ENCODE measurements at places on chromosomes 2 and 18.
A peak's percentile ranks its signal among the peaks of the same experiment; 100 is the strongest.

- DNase-seq = no peak
These were observed 1204.0 kb upstream of the ZEB2 start for GRCh38 chr2:145723872-145724271.

GRCh38 chr2:206798000-206798399, 32.6 kb downstream of the FASTKD2 start:
- peak; percentile 70 for DNase-seq

DNA sequence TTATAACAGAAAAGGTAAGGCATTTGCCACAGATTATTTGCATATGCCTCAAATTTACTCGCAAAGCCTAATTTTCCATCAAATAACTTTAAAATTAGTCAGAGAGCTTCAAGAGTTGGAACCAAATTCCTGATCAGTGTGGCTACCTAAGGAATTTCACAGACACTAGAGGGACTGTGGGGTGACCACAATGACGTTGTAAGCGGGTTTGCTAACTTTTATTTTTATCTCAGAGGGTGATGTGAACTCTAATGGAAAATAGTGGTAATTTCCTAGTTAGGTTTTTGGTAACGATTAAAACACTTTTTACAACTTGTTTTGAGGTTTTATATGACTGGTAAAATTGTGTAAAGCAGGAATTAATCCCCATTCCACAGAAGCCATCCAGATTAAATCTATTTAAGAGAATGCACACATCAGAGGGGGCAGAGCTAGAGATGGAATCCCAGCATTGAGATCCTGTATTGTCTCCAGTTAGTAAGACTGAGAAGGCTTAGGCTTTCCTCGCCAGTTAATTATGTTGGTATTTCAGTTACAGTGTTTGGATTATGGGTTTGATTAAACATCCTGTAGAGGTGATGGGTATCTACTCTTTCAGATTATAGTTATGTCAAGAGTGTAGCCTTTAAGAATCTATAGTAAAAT, 129.0 kb downstream of the GPD2 start:
- no peak for DNase-seq

DNA sequence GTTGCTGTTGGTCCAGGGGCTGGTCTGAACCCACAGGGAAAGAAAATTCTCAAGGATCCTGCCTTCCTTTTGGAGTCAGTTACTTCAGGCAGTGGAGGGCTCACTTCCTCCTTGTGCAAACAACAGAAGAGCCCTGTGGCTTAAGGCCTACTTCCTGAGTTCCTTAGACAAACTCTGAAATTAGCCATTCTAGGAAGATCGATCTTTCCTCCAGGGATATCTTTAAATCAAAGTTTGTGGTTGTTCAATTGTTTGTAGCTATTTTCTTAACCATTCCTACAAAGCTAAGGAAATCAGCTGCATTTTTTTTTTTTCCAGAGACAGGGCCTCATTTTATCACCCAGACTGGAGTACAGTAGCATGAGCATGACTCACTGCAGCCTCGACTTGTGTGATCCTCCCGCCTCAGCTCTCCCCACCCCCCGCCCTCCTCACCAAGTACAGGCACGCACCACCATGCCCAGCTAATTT, 156.0 kb downstream of the TANC1 start:
- DNase-seq = peak; percentile 59

- DNase-seq = no peak
These were observed 11.9 kb upstream of the ARHGAP25 start for GRCh38 chr2:68722712-68723111.

DNA sequence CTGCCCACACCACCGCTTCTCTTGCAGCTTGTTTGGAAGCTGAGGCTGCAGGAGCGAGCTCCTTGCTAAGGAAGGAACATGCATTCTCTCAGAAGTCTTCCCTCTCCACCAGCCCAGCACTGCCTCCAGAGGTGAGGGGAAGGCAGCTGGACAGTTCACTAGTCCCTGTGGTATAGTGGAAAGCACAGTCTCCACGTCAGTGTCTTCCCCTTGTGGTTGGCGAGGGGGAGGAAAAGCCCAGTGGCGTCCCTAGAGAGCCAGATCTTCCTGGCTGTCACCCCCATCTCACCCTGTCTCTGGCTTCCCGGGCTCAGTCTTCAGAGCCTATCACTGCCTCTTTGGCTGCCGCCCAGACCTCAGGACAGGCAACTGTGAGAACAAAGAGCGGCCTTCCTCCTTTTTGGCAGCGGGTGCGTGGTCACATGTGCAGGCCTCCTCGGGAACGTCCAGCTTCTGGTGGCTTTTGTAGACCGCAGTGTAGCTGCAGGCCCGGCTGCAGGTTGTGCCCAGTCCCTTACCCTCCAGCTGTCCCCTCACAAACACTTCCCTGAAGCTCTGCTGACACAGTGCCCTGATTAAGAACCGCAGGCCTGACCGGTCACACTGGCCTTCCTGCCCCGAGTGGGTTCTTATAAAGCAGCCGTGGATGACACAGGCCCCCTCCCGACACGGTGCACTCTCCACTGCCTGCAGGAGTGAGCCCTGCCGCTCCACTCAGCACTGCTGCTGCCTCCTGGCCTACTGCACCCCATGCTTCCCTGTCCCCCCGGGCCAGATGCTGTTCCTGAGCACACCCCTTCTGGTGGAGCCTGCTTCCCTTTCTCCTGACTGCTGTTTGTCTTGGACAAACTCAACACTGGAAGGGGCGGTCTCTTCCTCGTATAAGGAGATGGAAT, 90.9 kb downstream of the RNF144A start:
- DNase-seq = peak; percentile 88

- no peak for DNase-seq
These were observed 273.4 kb upstream of the SIX2 start for GRCh38 chr2:45282646-45283045.

- no peak for DNase-seq
These were observed 12.4 kb downstream of the PFN4 start for GRCh38 chr2:24110660-24111303.

- no peak for DNase-seq
These were observed 21.3 kb downstream of the APCDD1 start for GRCh38 chr18:10475654-10476291.

- DNase-seq = peak; percentile 24
These were observed 96.3 kb downstream of the ARMC9 start for GRCh38 chr2:231294571-231295362.

GRCh38 chr18:37282386-37283037, 283.1 kb downstream of the CELF4 start:
- no peak for DNase-seq

GRCh38 chr18:56723706-56724105, 72.5 kb downstream of the WDR7 start:
- DNase-seq = no peak

DNA sequence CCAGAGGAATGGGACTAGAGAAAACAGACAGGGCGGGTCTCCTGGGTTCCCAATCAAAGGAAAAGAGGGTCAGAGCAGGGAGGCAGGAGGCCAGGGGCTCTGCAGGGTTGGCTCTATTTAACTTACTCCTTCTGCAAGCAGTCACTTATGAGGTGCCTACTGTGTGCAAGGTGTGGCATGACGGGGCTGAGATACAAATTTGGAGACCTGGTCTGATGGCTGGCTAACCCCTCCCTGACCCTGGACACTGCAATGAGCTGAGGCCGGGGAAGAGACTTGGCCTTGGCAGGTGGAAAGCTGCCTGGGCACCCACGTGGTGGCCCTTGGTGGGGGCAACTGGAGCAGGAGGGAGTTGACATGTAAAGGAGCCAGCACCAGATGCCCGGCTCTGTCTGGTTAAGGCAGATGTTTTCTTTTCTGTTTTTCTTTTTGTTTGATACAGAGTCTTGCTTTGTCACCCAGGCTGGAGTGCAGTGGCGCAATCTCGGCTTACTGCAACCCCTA, 148.5 kb upstream of the GATA6 start:
- no peak for DNase-seq

GRCh38 chr2:133390156-133390555, 178.1 kb downstream of the NCKAP5 start:
- no peak for DNase-seq

DNA sequence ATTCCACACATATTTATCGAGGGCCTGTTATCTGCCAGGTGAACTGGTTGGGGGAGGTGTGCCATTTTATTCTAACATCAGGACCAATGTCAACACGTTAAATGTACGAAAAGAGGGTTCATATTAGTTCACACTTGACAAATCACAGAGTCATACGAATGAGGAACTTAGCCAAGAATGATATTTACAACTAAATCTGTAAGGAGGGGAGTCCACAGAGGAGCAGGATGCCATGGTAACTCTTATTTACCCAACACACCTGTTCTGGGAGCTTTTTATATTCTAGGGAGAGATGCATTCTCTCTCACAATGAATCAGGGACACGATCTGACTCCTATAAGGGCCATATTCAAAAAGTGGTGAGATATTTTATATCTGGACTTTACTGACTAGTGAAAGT, 144.1 kb downstream of the CDC42EP3 start:
- DNase-seq = peak; percentile 32

- DNase-seq = no peak
These were observed 4.5 kb downstream of the NOL4 start for GRCh38 chr18:34220081-34220815.

- peak; percentile 40 for DNase-seq
These were observed 149.1 kb downstream of the RHBDD1 start for GRCh38 chr2:226984750-226985582.

DNA sequence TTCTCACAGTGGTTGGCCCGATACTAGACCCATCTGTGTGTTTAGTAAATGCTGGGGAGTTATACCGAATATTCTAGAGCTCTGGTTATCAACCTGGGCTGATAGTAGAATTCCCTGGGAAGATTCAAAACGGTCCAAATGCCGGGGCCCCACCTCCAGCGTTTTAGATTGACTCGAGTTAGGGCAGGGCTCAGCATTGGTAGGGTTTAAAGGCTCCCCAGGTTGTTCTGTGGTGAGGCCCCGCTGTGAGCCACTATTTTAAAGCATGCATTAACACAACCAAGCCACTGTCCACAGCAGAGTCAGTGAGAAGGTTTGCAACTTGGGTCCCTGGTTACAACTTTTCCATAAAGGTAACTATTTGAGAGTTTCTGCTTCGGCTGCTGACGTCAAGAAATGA, 73.6 kb downstream of the DYSF start:
- no peak for DNase-seq

- DNase-seq = no peak
These were observed 6.0 kb downstream of the IGFBP5 start for GRCh38 chr2:216689397-216689796.

- peak; percentile 13 for DNase-seq
These were observed 166.5 kb downstream of the RPIA start for GRCh38 chr2:88857951-88858411.

DNA sequence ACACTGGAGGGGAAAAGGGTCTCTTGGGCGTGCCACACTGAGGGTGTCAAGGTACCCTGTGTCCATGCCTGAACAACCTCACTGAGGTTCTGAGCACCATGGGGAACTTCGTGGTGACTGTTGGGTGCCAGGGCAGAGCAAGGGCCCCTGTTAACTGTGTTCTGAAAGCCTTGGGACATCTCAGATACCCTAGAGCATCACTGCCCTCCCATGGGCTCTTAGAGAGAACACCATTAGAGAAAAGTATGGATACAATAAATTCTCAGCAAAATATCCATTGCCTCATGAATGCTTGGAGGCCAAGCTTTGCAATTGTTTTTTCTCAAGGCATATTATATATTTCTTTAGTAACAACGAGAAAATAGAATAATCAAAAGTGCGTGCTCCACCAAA, 488.5 kb upstream of the NRP2 start:
- no peak for DNase-seq

- DNase-seq = no peak
These were observed 243.5 kb downstream of the CDH7 start for GRCh38 chr18:65994302-65994701.

DNA sequence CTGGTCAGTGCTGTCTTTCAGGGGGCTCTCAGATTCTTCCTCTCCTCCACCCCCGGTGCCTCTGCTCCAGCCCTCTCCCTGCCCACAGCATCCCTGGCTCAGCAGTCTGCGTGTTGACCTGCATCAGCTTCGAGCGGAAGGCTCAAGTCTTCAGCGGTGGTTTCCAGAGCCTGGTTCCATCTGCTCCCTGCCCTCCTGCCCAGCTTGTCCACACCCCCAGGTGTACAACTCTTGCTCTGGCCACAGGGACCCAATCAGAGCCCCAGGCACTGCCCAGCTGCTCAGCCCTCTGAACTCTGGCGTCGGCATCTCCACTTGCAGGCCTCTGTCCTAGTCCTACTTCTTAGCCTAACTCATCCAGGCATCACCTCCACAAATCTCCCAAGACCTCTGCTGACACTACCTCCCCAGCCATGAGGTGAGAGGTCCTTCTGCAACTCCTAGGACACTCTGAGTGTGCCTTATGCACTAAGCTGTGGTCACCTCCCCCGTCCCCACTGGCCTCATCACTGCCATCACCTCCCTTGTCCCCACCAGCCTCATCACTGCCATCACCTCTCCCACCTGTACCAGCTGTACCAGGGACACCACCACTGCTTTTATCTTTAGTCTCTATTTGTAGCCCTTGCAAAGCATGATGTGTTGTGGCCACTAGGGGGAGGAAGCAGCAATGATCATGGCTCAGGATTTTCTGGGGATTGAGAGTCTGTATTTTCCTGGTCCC, 60.9 kb downstream of the EDAR start:
- peak; percentile 40 for DNase-seq

DNA sequence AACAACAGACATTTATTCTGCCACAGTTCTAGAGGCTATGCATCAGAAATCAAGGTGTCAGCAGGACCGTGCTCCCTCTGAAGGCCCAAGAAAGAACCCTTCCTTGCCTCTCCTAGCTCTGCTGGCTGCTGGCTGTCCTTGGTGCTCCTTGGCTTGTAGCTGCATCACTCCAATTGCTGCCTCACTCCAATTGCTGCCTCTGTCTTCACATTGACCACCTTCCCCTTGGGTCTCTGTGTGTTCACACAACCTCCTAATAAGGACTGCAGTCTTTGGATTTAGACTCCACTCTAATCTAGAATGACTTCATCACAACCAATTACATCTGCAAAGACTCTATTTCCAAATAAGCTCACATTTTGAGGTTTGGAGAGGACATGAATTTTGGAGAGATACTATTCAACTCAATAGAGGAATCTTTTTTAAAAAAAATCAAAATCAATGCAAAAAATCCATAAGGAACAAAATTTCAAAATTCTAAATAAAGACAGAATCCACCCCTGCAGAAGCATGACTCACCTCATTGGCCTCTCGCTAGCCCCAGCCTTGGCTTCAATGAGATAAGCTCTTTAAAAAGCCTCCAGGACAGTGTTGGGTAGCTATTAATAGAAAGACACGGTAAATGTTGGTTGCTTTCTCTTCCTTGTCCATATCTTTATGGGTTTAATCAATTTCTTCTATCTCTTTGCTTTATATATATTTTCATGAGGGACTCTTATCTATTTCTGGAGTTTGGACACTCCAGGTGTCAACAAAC, 267.6 kb upstream of the MGAT5 start:
- no peak for DNase-seq

GRCh38 chr2:95110395-95110794, 11.2 kb downstream of the MRPS5 start:
- no peak for DNase-seq
